ENCODE measurements at places on chromosomes 3 and 15.

- DNase-seq = no peak
These were observed 42.9 kb downstream of the ARNT2 start for GRCh38 chr15:80447077-80447476.

- no peak for DNase-seq
These were observed 456.3 kb downstream of the GABRG3 start for GRCh38 chr15:27427276-27427675.

DNA sequence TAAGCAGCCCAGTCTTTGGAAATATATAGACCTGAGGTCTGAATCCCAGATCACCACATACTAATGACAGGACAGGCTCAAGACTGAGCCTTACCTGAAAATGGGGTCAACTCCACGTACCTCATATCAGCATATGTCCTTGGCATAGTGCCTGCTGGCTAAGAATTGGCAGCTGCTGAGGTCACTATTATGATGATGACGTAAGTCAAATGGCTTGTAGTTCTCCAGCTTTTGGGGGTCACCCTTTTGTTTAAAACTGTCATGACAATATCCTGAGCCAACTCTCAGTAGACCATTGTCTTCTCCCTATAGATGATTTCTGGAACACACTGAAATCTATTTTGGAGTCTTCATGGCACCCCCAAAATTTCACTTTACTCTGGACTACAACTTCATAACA lies 16.8 kb upstream of the CADPS start:
- DNase-seq = no peak

- DNase-seq = no peak
These were observed 171.6 kb upstream of the PDZRN3 start for GRCh38 chr3:73796382-73796781.

DNA sequence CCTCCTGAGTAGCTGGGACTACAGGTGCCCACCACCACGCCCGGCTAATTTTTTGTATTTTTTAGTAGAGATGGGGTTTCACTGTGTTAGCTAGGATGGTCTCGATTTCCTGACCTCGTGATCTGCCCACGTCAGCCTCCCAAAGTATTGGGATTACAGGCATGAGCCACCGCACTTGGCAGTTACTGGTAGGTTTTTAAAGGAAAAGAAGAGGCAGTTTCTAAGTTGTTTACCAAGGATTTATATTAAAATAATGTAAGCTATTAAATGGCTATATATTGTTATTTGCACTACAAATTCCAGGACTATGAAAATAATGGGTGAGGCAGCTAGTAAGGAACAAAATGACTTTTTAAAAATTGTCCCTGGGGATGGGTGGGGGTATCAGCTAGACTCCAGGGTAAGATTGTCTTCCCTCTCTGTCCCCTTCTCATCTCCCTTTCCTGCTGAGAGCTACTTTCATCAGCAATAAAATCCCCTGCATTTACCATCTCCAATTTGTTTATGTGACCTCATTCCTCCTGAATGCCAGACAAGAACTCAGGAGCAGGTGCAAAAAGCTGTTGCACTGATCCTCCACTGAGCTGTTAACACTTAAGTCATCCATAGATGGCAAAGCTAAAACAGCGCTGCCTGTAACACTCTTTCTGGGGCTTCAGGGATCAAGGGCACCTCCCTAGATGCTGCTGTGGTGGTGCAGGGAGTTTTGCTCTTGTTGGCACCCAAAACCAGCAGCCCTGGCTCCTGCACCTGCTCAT lies 165.2 kb downstream of the ZPLD1 start:
- DNase-seq = no peak

DNA sequence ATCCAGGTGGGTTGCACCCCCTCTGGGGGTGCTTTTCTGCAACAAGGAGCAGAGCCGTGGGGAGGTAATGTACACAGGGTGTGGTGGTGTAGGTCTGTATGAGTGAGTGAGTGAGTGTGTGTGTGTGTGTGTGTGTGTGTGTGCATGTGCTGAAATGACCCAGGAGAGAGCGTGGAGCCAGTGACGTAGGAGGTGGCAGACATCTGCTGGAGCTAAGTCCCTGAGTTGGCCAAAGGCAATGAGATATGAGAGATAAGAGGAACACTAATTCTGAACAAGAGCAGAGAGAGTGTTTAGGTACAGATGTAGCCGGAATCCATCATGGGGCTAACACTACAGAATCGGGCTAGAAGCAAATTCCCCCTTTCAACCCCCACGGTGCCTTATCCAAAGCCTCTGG lies 27.6 kb downstream of the BDH1 start:
- no peak for DNase-seq

DNA sequence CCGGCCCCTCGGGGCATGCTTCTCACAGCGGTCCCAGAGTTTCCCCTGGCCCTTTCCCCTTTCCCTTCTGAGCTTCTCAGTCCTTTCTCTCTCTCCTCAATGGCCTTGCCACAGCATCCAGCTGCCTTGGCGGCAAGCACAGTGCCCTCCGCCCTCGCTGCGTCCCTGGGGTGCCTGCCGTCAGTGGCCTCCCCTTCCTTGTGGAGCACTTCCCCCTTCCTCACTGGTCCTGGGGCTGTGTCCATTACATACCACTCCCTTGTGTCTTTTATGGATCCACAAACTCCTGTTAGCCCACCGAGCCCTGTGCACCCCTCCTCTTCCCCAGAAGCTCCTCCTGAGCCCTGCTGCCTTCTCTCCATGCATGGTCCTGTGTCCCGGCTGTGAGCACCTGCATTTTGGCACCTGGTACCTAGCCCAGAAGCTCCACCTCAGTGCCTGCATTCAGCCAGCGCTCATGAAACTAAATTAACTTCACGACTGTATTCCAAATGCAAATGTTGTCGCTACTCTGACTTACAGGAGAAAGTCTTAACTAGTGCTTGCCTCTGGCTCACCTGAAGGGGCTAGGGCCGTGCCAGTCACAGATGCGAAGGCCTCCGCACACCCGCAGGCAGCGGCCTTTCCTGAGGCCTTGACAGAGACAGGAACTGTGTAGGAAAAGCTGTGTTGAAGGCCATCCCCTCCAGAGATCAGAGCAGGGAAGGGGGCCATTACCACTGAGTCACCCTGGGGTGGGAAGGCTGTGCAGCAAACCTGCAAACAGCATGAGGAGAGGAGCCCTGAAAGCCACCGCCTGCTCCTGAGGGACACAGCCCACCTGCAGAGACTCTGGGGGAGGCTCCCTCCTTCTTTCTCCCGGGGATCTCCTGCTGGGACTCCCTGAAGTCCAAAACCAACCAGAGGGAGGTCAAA lies 19.1 kb upstream of the KLF13 start:
- no peak for DNase-seq

- no peak for DNase-seq
These were observed 208.1 kb downstream of the SV2B start for GRCh38 chr15:91308199-91308598.

- DNase-seq = no peak
These were observed 405.6 kb downstream of the MAGI1 start for GRCh38 chr3:65633018-65633638.

- no peak for DNase-seq
These were observed 87.2 kb upstream of the XCR1 start for GRCh38 chr3:46114323-46114988.

DNA sequence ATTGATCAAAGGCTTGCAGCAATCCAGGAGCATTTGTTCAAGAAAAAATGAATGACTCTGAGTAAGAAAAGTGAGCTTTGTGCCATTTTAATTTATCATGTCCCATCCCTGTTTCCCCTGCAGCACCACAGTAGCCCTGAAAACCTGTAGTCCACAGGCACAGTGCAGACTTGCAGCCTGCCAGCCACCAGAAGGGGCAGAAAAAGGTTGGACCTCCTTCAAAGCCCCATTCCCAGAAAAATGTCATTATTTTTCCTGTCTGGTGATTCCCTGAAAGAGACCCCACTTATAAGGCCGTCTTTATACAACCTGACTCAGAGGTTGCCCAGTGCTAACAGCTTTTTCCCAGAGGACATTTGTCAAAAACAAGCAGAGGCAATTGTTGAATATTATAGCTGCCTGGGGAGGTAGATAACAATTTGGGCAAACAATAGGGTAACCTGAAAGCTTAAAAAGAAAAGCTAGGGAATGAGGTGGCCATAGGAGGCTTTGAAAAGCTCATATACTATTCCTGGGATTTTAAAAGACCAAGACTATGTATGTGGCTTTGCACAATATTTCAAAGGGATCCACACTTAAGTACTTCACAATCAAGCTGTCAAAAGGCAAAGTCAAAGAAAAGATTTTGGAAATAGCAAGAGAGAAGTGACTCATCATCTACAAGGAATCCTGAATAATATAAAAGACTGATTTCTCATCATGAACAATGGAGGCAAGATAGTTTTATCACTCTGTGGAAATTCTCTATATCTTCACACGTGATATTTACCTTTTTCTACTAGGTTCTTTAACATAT lies 136.8 kb upstream of the PLXNA1 start:
- no peak for DNase-seq

DNA sequence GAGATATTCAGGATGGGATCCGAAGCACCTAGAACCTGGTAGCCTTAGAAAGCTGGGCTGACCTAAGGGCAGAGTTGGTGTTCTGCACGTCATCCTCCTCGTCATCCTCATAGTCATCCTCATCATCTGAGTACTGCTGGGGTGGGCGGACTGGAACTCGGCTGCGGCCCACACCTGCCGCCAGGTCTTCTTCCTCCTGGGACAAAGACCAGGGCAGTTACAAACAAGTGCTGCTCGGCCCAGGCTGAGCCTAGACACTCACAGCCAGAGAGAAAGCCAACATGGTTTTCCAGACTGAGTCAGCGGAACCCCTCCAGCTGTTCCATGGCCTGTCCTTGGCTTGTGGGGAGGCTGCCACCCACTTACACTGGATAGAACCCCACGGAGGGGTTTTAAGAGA lies 40.5 kb downstream of the SEMA3G start:
- no peak for DNase-seq

DNA sequence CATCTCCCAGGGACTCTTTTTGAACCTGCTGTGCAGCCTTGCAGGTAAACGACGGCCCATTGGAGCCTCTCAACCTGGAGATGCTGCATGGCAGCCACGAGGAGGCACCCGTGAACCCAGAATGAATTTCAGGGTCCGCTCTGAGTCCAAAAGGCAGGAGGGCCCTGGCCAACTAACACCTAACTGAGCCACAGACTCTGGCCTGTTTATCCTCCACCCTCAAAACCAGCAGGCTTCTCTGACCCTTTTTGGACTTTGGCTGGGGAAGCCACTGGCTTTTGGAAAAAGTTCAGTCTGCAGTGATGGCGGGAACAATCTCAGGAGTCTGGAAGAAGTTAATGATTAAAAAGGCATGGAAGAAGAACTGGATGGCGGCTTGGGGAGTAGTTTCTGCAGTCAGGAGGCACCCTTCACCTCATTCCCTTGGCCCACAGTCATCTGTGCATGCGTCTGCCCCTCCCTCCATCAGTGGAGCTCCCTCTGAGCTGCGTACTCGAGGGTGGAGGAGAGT lies 4.1 kb downstream of the PXYLP1 start:
- no peak for DNase-seq

GRCh38 chr3:184239221-184239620 lies 9.5 kb downstream of the ALG3 start:
- no peak for DNase-seq

DNA sequence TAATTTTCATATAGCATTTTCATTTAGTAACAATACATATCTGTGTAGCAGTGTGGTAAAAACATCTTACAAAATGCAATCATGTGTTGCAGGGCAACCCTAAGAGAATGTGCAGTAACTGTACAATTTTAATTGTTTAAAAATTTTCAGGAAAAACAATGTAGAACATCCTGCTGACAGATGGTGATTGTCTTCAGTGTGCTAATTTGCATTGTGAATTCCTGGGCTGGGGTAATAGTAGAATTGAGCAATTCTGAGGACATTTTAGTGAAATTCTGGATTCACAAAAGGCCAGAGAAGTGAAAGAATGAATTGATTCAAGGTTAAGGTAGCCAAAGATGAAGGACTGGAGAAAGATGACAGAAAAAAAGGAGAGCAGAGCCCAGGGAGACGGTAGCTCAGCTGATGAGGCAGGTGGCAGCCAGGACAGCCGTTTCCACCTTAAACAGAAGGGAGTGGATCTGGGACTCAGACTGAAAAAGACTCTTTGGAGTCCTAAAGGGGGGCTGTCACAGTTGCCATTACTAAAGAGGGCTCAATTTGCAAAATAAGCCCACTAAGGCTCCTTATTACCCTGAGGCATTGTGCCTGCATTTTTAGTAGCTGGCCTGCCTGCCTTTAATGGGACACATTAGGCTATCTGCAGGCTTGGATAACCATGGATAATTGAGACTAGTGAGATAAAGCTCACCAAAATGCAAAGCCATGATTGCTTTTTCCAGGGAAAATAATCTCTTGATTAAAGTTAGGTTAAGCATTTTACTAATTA lies 8.6 kb downstream of the MAP3K13 start:
- DNase-seq = no peak

DNA sequence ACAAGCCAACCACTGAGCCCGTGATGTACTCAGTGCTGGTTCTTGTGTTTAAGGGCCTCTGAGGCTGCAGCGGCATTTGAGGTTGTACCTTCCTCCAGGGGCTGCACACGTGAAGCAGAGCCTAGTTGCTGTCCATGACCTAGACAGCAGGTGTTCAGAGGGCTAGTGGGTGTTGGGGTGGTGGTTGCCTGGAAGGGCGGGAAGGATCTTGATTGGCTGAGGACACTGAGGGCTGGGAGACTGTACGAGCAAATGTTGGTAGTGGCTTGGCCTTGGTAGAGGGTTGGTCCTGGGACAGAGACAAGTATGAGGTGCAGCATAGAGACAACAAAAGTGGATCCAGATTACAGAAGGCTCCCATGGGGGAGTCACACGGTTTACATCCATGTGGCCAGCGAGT lies 17.0 kb upstream of the HES1 start:
- no peak for DNase-seq

- DNase-seq = no peak
These were observed 110.6 kb upstream of the TSPAN3 start for GRCh38 chr15:77181305-77182074.

DNA sequence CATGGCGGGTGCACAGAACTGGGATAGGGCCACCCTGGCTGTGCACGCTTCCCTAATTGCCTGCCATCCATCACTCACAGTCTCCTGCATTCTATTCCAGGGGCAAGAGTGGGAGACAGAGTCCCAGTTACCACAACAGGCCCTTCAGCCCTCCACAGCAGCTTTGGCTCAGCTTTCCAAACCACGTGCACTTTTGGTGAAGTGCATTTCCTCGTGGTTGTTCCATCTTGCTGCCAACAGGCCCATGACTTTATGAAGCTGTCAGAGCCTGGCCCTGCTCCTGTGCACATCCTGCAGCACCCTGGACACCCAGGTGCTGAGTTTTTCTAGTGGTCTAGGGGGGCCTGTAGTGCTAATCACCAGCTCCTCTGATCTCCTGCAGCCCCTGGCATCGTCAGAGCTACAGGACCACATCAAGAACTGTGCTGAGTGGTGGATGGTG lies 110.2 kb downstream of the ADCY5 start:
- DNase-seq = no peak

- no peak for DNase-seq
These were observed 175.0 kb upstream of the PFN2 start for GRCh38 chr3:150145659-150146058.

GRCh38 chr15:87609894-87610293 lies 646.6 kb downstream of the NTRK3 start:
- no peak for DNase-seq

DNA sequence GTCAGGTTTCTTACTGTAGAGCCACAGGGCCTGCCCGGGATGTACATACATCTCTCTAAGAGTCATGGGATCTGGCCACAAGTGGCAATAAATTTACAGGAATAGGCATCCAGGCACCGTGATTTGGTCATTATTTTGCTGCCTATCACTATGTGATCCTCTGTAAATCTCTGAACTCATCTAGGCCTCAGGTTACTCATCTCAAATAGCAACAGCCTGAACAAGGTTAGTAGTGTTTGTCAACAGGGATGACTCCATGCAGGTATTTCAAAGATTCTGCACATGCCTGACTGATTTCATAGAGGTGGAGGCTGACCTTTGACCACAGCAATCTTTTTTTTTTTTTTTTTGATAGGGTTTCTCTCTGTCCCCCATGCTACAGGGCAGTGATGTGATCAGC lies 88.8 kb upstream of the TBL1XR1 start:
- DNase-seq = no peak
